ENCODE measurements at places on chromosomes 16 and 17.

GRCh38 chr16:48076455-48077012, 79.3 kb downstream of the ABCC12 start:
- no peak for DNase-seq

GRCh38 chr17:11251561-11252107, 10.6 kb downstream of the SHISA6 start:
- no peak for DNase-seq

- DNase-seq = no peak
Measured at GRCh38 chr16:58196898-58197313, 1.0 kb downstream of the CSNK2A2 start.

DNA sequence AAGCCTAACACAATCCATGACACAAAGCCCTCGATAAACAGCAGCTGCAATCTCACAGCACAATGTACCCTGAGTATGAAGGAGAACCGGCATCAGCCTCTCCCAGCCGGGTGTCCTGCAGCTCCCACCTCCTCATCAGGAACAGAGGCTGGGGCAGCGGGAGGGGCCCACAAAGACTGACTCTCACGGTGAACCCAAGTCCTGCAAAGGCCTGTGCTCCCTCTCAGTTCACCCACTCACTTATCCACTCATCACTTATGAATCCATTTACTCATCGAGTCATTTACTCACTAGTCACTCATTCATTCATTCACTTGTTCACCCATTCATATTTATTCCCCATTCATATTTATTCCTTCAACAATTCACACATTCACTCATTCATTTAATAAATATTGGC, 11.6 kb downstream of the ZNF423 start:
- DNase-seq = no peak

GRCh38 chr16:22317001-22317530, 19.9 kb downstream of the POLR3E start:
- no peak for DNase-seq

- no peak for DNase-seq
Measured at GRCh38 chr16:77223184-77223583, 24.0 kb downstream of the SYCE1L start.

GRCh38 chr17:9251273-9251672, 230.0 kb downstream of the NTN1 start:
- no peak for DNase-seq
